ENCODE measurements at places on chromosomes 11 and 22.

GRCh38 chr11:117704395-117705100, 92.5 kb downstream of the DSCAML1 start:
- DNase-seq, result peak; percentile 51

DNA sequence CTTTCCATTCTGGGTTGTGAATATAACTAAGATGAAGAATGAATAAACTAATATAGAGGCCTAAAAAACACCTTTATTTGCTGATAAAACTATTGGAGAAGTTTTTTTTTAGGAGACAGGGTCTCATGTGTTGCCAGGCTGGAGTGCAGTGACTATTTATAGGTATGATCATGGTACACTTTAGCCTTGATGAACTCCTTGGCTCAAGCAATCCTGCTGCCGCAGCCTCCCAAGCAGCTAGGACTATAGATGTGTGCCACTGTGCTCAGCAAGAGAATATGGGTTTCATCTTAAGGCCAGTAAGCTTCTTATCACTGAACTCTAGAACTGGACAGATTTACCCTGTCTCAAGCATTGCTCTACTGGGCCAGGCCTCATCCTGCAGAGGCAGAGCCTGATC, 26.6 kb downstream of the CCDC90B start:
- no peak for DNase-seq

DNA sequence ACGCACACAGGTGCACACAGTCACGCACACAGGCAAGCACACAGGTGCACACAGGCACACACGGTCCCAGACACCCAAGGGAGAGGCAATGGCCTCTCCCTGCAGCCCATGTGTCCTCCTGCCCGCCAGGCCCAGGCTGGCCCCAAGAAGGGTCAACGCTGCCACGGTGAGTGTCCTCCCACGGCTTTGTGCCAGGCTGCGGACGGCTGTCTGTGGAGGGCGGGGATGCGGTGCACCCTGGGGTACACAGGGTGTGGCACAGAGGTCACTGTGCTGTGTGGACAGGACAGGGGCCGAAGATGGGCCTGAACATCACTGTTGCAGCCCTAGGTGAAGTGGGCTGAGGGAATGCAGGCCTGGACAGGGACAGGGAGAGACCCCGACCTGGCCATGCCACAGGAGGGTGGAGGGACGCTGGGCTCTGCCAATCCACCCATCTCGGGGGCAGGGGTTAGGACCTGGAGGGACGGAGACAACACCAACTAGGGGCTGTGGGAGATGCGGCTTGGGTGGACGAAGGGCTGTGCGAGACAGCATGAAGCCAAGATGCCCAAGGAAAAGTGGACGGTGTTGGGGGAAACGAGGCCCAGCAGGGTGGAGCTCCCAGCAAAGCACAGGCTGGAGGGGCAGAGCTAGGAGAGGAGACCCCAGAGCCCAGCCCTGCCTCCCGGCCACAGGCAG, 523.8 kb downstream of the BRD1 start:
- DNase-seq, result no peak

DNA sequence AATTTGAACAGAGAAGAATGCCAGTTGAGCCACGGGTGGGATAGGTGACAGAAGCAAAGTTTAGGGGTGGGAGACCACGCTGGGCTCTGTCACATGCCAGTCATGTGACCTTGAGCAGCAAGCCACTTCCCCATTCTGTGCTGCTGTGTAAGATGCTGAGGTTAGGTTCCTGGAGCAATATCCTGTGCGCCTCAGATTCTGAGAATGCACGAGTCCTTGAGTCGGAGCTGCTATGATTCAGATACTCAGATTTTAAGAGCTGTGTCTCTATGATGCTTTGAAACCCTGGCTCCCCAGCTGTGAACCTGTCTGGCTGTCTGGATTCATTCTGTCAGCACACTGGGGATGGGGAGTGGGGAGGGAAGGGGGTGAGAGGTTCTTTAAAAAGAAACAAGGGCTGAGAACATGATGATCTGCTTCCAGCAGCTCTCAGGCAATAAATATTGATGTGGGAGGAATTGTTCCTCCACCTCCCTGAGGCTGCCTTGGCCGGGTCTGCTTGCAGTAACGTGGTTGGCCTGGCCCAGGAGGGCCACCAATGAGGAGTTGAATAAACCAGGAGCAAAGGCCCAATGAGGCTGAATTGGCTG, 24.0 kb downstream of the SLCO2B1 start:
- DNase-seq, result peak; percentile 65

Measured in left ventricle myocardium superior (tissue), 1 donor.